ENCODE measurements at places on chromosomes 12 and 14.

DNA sequence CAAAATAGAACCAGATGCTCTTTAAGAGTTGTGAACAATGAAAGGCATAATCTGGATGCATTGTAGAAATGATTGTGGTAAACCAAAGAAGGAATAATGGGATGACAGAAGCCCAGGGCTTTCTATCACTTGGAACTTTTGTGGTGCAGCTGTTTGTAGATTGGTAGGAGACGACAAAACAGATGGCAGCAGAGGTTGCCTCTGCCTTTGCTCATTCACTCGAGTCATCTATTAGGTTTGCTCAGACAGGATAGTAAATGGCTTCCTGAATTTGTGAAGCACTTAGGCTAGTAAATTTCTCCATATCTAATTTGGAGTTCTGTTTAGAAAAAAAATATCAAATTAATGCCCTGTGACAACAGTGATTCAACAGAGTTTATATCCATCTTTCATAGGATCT is 78.4 kb downstream of the FGD4 start:
- no peak for DNase-seq

DNA sequence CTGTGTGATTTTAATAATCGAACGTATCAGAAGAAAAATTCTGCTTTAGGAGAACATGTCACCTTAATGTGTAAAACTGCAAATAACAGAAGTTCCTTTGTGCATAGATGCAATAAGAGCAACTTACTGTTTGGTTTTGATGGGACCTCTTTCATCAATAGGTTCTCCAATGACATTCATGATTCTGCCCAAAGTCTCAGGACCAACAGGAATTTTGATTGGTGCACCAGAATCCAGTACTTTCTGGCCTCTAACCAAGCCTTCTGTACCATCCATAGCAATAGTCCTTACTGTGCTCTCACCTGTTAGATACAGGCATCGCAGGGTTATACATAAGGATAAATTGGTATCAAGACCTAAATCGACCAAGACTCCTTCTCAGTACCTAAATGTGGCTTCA is 1.1 kb downstream of the ATP5F1B start:
- DNase-seq = no peak

DNA sequence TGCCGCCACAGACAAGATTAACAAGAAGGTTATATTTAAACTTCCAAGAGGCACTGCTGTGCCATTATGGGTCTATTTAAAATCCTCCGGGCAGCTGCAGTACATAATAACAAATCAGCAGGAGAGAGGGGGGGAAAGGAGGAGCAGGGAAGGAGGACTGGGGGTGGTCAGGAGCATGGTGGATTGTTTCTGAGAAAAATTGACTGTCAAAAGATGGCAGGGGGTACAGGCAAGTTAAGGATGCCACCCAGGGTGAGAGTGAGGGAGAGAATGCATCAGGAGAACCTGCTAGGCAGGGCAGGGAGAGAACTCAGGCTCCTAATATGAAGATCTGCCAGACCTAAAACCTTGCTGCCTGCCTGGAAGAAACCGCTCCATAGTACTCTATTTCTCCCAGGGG is 181.8 kb downstream of the GRIN2B start:
- DNase-seq = peak; percentile 73

GRCh38 chr14:72503696-72504368 is 390.1 kb downstream of the DPF3 start:
- no peak for DNase-seq

GRCh38 chr14:103423050-103423461 is 37.8 kb downstream of the MARK3 start:
- no peak for DNase-seq

GRCh38 chr14:21049271-21049673 is 7.1 kb downstream of the RNASE7 start:
- no peak for DNase-seq

DNA sequence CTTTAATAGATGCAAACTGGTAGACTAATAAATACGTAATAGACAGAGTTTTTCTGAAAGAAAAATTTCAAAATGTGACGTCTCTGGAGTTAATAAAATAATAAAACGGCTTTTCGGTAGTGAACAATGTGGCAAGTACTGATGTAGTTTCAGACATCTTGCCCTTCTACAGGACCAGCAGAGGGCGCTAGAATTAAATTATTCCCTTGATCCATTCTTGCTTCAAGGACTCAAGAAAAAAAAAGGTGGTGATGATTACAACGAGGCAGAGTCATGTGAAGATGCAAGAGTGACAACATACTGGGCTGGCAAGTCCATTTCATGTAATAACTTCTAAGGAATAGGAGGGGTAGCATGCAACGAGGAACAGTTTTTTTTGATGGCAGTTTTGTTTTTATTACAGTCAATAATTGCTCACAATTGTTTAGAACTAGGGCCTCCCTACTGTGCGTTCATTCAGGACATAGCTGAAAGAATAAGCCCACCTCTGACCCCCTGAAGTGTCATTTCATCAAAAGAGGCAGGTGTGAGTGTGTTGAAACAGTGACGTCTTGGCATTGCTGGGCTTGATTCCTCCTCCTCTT is 101.0 kb upstream of the GZMB start:
- peak; percentile 85 for DNase-seq

DNA sequence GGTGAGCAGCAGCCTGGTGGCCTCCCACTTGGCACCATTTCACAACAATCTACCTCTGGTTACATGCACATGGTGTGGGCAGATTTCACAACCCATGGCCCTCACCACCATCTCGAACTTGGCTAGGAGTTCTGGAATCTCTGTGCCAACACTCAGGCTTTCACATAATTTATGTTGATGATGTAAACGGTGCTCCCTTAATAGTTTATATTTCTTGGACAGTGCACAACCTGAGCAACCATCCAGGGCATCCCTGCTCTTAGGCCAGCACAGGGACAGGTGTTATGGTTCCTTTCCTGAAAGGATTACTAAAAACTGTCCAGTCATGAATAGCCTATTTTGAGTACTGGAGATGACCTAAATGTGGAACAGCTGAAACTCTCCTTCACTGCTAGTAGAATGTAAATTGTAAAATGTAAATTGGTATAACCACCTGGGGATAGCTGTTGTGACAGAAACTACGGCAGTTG is 28.6 kb downstream of the ABCB9 start:
- DNase-seq = no peak

GRCh38 chr14:22547313-22547947 is 41.6 kb downstream of the DAD1 start:
- no peak for DNase-seq

DNA sequence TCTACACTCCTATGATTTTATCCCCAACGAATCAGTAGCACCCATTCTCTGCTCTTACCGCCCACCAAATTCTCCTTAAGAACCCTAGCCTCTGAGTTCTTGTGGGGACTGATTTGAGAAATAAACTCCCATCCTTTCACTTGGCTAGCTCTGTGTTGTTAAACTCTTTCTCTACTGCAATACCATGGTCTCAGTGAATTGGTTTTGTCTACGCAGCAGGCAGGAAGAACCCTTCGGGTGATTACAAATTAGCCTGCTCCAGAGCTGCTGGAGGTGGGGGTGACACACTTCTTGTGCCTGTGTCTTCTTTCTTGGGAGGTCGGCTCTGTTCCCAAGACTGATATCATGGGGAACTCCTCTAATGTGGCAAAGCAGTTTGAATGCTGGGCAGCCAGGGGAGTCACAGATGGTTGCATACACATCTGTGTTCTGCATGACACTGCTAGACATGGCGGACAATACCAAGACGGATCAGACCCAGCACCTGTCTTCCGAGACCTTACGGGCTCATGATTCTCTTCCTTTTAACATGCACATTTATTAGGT is 1.6 kb upstream of the C1S start:
- DNase-seq = no peak

- DNase-seq = no peak
These were observed 47.1 kb downstream of the NCOR2 start for GRCh38 chr12:124520265-124520701.

GRCh38 chr14:73295198-73295796 is 58.0 kb downstream of the PAPLN start:
- peak; percentile 7 for DNase-seq

DNA sequence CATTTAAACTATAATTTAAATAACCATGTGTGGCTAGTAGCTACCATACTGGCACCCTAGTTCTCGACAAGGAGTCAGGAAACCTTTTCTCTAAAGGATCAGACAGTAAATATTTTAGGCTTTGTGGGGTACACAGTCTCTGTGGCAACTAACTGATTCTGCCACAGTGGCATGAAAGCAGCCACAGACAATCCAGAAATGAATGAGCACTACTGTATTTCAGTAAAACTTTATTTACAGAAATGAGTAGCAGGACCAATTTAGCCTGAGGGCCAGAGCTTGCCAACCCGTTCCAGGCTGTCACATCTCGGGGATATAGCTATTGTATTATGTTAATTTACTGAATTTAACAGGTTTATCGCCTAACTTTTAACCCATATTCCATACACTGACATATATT is 278.7 kb downstream of the ITPR2 start:
- DNase-seq = no peak

GRCh38 chr12:66143868-66144267 is 13.3 kb upstream of the LLPH start:
- no peak for DNase-seq

DNA sequence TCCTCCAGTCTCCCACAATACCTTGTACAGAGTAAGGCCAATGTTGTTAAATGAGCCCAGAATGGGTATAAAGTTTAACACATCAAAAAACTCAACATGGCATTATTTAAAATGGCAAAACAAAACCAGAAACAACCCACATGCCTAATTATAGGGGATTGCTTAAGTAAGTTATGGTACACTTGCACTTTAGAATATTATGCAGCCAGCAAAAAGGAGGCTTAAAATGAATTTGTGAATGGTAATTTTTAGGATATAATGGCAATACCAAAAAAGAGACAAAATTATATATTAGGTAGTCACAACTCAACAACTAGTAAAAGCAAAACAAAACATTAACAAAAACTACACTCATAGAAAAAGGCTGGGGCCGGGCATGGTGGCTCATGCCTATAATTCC is 39.7 kb downstream of the SYNE3 start:
- DNase-seq = no peak

DNA sequence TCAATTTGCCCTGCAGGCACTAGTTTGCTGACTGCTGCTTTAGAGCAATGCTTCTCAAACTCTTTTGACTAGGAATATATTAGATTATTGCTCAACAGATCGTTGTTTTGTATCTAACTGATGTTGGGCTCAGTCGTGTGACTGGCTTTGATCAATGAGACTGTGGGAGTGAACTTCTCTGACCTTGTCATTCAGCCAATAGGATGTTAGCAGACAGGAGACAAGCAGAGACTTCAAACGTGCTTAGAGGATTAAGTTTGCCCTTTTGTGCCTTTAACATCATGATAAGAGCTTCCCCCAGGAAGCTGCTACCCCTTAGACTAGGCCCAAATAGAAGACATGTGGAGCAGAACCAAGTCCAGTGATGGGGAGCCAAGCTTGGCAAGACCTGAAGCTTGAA is 76.7 kb upstream of the ELK3 start:
- DNase-seq = no peak

DNA sequence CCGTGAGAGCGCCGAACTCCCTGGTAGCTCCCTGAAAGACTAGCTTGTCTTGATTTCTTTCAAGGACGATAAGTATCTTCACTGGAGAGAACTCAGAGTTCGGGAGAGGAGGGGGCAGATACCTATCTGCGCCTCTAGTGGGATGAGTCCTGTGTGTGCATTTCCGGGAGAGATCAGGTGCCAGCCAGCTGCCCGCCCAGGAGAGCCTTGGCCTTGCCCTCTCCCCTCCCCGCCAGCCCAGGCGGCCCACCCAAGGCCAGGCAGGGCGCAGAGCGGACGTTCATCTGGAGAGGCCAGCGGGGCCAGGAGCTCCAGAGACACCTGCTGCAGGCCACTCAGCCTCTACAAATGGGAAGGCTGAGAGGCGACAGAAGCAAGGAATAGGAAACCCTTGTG is 1.0 kb downstream of the CD9 start:
- DNase-seq = no peak

GRCh38 chr12:132503618-132504204 is 13.8 kb downstream of the FBRSL1 start:
- DNase-seq = no peak

GRCh38 chr12:65335021-65335714 is 56.7 kb downstream of the MSRB3 start:
- no peak for DNase-seq

- no peak for DNase-seq
These were observed 45.8 kb downstream of the ATL1 start for GRCh38 chr14:50605766-50606165.

DNA sequence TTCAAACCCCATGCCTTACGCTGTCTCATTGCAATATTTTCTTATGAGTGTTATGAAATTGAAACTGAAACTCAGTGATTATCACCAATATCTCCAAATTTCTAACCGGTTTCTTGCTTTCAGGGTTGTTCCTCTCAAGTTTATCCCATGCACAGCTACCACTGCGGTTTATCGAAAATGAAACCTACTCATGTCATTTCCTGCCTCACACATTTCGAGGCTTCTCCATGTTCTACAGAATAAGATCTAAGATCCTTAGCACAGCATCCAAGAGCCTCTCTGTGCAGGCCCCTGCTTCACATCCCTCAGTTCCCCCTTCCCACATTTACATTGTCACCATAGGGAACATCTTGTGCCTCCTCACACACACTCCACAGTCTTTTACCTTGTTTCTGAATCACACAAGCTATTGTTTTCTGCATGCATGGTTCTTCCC is 45.5 kb upstream of the FAR2 start:
- no peak for DNase-seq

DNA sequence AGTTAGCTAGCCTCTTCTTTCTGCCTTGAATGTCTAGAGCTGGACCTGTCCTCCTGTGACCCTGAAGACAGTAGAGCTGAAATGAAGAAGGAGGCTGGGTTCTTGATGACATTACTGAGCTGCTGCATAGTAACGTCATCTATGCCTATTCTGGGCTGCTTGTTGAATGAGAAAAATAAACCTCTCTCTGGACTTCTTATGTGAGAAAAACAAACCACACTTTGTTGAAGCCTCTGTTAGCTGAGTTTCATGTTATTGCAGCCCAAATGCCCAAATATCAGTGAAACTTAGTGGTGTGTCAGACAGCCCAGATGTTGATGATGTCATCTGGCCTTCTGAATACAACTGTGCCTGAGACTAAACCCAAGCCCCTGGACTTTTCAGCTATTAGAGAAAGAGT is 67.0 kb upstream of the MAX start:
- no peak for DNase-seq

Measured in NCI-H1417 treated with DMSO at 0.1 percent for 48 hours (cell line).